ENCODE measurements at places on chromosomes 5 and 9. TPM values are rescaled to one million over a fixed set of nuclear protein-coding genes. Genes with fewer than 3 reads are reported as not detected.
A peak's percentile ranks its signal among the peaks of the same experiment; 100 is the strongest.

Gene EMB
- 26.8 TPM for total RNA-seq

Gene LSM11
- total RNA-seq, result 3.6 TPM

Gene GABRA6
- not detected for total RNA-seq

Gene CKMT2
- 4.3 TPM for total RNA-seq

Gene CATSPER3
- 0.74 TPM for total RNA-seq

Gene FYB1
- total RNA-seq, result 0.33 TPM

Gene OBP2A
- total RNA-seq, result not detected

Gene C9orf43
- total RNA-seq, result 0.88 TPM

Gene SLC6A18
- 0.48 TPM for total RNA-seq

Gene IL13
- total RNA-seq, result not detected

Gene IFNB1
- total RNA-seq, result not detected

Gene PTGS1
- 1.1 TPM for total RNA-seq

DNA sequence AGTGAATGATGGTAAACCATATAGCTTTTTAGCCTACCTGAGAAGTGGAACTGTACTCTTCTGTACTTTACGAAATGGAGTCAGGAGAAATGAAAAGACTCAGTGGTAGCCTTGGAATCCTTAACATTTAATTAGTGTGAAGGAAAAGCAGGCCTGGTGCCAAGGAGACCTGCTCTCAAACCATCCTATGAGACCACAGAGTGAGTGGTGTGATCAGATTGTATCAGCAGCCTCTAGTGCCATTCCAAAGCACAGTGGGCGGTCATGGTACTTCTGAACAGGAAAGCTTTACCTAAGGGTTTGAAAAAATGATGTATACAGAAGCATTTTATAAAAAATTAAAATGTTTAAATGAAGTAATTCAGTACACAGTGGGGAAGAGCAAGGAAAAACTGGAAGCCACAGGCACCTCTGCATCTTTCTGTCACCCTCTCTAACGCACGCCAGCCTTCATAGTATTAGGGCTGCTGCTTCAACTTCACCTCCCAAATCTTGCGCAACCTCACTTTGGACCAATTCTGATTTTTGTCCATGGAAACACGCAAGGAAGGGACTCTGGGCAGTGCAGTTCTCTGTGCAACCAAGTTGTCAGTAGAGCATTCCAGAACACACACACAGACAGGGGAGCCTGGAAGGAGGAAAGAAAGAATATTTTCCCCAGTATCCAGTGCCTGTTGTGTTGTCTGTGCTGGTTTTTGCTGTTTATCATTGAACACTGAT, 203.7 kb downstream of the SH3GL2 start:
- DNase-seq, result no peak

- no peak for DNase-seq
These were observed 110.3 kb downstream of the SLC12A2 start for GRCh38 chr5:128193665-128194390.

- no peak for DNase-seq
These were observed 641.1 kb downstream of the ISL1 start for GRCh38 chr5:52024359-52024758.

- no peak for DNase-seq
These were observed 96.4 kb downstream of the DIRAS2 start for GRCh38 chr9:90546200-90546599.

GRCh38 chr5:179238628-179238970, 106.7 kb downstream of the ADAMTS2 start:
- DNase-seq, result no peak

GRCh38 chr5:78908173-78909061, 76.7 kb downstream of the ARSB start:
- no peak for DNase-seq

- DNase-seq, result no peak
These were observed 6.6 kb downstream of the FBXW11 start for GRCh38 chr5:171999877-172000276.

- DNase-seq, result no peak
These were observed 117.9 kb downstream of the CDC42SE2 start for GRCh38 chr5:131381777-131382176.

- DNase-seq, result no peak
These were observed 507.0 kb downstream of the TAF11L14 start for GRCh38 chr5:18141222-18141621.

DNA sequence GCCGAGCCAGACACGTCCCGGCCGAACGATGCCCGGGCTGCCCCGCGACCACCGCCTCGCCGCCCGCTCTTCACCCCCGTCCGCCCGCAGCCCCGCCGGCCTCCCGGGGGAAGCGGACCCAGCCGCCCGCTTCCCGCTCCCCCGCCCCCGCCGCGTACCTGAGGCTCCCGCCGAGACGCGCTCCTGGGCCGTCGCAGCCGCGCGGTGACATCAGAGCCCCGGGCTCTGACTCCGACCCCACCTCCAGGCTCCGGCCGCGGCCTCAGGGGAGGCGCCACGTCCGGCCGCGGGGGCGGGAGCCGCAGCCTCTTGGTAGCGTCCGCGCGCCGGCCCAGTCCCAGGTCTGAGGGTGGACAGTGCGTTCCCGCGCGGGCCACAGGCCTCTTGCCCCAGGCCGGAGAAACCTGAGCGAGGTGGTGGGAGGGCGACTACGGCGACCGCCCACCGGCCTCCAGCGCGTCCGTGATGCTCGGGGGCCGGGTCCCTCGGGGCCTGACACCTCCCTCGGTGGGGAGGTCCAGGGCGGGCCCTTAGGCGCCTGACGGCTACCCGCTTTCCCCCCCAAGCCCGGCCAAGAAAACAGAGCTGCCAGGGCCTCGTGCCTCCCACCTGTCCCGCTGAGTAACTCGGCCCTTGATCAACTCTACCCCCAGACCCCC, at the start of gene SHROOM1:
SHROOM1 (minus strand) TSS at position 212 of the 659 bp plus-strand sequence. CDS start 4,507 bp downstream, outside the sequence.
- no peak for DNase-seq

DNA sequence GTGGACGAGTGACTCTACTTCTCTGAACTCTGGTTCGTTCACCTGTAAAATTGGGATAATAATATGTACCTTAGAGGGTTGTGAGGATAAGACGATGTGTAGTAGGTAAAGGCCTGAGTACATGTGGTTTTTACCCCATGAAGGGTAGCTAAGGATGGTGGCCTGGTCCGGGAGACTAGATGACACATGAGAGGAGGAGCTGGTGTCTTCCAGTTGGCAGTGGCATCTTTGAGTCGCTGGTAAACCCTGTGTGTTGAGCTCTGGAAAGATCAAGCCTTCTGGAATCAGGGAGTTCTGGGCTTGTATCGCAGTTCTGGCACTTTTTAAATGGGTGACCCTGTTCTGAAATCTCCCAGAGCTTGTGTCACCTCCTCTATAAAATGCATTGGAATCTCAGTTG, 166.4 kb upstream of the ZNF618 start:
- DNase-seq, result peak; percentile 8

DNA sequence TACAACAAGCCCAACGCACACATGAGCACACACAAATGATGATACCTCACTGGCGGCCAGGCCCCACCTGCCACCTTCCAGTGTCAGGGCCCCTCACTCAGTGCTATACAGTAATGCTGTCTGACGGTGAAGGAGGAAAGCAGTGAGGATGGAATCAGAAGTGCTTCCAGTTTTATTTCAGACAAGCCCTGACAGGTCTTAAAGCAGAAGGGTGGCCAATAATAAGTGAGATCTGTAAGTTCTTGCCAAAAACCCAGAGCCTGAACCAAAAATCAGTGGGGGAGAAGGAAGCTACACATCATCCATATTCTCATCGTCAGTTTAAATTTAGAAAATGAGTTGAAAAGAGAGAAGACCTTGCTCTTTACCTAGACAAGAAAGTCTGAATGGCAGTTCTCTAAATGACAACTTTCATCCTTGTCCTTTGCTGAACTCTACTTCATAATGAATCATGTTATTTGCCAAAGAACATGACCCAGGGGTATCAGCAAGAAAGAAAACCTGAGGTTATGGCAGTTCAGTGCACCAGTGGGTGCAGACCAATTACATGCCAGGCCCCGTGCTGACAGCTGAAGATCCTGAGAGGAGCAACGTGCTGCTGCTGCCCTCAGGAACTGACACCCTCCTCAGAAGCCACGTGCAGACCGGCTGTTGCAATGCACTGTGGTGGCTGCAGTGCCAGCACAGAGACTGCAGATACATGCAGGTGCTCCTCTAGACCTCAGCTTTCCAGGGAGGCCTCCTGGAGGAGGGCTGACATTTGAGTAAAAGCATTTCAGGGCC, 118.7 kb downstream of the DROSHA start:
- DNase-seq, result no peak

GRCh38 chr9:126218359-126219125, 108.1 kb upstream of the MVB12B start:
- no peak for DNase-seq

GRCh38 chr9:128629852-128630545, 26.6 kb downstream of the DYNC2I2 start:
- no peak for DNase-seq
